GM03348 (cell line): ENCODE measurements at places on chromosomes 2 and 18.

DNA sequence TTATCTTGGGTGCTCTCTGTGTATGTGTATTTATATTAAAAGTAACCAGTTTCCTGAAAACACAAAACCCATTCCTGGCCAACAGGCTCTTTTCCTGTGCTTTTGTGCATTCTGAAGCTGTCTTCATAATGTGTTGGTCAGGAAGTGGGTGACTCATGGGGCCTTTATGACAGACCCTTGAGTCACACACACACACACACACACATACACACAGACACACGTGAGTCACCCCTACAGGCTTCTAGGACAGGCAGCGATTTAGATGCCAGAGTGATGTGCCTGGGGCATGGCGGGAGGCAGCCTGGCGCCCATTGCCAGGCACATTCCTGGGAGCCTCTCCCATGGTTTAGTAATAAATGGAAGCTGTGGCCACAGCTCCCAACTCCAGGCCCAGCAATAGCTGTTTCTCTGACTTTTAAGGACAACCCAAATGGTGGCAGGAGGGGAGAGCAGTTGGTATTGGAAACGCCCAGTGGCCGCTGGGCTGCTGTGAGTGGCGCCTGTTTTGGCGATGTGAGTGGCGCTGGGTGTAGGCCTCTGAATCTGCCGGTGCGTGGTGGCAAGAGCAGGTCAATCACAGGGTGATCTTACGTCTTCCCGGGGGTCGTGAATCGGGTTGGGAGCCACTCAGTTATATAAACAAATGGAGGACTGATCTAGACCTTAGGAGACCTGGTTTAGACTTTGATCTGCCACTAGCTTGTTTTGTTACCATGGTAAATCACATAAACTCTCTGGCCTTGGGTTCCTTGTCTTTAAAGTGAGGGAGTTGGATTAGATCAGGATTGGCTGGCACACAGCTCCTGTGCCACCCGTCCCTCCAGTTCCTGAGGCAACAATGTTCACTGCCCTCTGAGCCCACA lies 150.7 kb upstream of the DLX2 start:
- DNase-seq: peak; percentile 93

DNA sequence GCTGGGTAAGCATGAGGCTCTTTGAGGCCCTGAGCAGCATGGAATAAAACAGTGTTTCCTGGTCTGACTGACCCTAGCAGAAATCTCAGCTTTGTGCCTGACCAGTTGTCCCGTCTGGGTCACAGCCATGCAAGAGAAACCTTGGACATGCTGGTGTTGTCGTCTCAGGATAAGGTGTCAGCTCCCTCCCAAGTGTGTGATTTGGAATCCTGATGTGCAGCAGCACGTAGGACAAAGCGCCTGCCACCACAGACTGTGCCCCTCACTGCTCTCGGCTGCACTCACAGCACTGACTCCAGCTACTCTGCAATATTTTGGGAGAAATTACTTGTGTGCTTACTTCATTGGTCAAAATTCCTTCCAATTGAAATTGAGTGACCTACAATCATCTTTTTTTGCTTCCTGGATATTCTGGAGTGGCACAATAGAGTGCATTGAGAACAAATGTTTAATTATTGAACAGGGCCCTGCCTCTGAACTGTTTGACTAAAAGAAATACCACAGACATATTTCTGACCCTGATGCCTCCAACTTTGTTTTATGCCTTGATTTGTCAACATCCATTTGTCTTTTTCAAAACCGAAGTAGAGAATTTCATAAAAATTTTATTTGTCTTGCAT lies 352.4 kb downstream of the SOCS6 start:
- no peak for DNase-seq

DNA sequence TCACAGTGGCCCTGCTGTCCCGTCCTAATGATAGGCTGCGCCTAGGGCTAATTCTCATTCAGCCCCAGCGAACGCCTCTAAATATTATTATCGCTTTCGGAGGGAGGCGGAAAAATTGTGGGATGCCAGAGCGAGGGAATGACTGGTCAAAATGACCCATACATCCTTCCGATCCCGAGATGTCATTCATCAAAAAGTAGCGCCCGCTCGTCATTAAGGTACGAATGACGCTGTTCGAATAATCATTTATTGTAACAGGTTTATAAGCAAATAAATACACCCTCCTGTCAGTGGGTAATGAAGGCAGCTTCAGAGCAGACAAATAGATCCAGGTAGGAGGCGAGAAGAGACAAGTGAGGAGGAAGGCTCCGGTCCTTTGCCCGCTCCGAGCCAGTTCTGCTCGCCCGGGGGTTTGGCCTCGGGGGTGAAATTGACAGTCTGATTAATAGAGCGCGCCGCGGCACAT lies at the start of gene EVX2:
Gene EVX2 (minus strand): TSS at position 167 of the 466 bp plus-strand sequence. CDS start 186 bp downstream, outside the sequence.
- no peak for DNase-seq

GRCh38 chr2:215845839-215846586 lies 167.3 kb downstream of the MREG start:
- DNase-seq: no peak

- DNase-seq: peak; percentile 29
Measured at GRCh38 chr2:37742286-37742685, 70.8 kb upstream of the CDC42EP3 start.

DNA sequence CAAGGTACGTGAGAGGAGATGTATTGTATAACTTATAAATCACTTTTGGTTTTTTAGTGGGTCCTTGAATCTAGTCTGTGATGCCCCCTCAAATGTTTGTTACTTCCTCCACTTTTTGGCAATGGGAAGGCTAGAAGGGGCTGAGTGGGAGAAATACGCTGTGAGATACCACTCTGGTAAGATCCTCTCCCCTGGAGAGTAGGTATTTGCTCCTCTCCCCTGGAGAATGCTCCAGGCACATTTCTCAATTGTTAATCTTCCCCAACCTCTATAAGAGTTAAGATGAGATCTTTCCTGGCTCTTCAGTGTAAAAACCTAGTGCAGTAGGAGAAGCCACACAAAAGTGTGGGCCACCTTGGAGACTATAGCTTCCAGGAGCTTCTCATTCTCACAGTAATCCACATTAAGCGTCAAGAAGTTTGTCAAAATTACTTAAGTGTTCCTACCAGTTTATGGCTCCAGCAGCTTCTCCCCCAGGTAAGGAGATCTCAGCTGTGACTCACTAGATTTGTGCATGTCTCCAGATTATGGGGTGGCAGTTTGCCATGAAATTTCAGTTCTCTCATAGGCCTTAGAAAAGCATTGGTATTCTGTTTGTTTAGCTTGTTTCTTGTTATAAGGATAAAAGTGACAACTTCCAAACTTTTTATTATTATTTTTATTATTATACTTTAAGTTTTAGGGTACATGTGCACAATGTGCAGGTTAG lies 182.6 kb downstream of the FSIP2 start:
- DNase-seq: no peak

DNA sequence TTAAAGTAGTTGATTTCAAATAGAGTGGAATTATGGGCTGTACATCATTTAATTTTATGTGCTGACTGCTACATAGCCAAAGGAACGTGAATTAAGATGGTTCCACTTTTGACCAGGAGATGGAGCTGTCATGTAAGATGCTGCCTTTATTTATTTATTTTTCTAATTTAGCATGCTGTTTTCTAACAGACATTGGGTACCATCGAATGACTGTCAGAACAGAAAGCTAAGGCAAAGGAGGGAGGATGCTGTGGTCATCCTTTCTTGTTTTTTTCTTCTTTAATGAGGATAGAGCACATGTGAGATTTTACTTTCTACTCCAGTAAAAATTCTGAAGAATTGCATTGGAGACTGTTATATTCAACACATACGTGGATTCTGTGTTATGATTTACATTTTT lies at the start of gene SCN2A:
Gene SCN2A (plus strand): TSS at position 185 of the 400 bp plus-strand sequence. CDS start 56,410 bp downstream, outside the sequence.
- DNase-seq: peak; percentile 10

GRCh38 chr2:51516667-51517066 lies 484.7 kb upstream of the NRXN1 start:
- DNase-seq: no peak

DNA sequence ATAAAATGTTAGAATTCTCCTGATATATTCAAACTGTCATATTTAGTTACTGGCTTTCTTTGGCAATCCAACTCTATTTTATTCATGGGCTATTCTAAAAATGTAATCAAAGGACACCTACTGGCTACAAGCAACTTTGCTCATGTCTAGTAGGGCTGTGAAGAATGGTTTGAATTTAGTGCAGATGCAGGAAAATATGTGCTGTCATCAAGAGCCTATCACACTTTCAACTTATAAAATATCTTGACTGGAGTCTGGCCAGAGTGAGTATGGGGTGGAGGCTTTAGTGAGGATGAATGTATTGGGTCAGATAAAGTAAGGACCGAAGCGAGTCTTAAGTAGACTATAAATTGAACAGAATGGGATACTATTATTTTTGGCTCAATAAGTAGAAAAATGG lies 343.4 kb upstream of the SPRED2 start:
- no peak for DNase-seq

DNA sequence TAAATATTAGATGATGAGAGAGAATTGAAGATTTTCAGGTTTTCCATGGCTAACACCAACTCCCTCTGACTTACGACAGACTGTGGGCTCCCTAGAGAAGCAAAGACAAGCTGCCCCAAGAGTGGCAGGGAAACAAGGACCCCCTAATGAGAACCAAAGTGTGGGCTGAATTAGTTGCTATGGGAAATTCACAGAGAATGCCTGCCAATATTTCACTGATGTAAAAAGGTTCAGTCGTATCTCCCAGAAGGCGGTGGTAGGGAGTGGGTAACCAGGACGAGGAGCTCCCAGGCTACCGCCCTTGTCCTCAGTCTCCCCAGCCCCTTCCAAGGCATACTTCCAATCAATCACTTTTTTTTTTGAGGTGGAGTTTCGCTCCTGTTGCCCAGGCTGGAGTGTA lies 113.6 kb downstream of the LAMA1 start:
- DNase-seq: no peak

DNA sequence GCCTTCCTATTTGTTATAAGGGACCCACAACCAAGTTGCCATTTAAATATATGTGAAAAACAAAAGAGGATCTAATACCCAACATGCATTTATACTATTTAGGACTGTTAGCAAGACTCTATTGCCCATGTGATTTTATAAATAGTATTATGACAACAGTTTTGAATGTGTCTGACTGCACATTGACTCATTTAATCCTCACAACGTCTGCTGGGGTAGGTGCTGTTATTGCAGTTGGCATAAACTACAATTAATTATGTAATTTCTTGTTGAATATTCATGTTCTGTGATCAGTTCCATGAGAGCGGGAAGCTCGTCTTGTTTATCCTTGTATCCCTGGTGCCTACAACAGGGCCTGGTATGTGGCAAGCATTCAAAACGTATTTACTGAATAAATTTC lies 53.7 kb downstream of the SH2D6 start:
- no peak for DNase-seq

DNA sequence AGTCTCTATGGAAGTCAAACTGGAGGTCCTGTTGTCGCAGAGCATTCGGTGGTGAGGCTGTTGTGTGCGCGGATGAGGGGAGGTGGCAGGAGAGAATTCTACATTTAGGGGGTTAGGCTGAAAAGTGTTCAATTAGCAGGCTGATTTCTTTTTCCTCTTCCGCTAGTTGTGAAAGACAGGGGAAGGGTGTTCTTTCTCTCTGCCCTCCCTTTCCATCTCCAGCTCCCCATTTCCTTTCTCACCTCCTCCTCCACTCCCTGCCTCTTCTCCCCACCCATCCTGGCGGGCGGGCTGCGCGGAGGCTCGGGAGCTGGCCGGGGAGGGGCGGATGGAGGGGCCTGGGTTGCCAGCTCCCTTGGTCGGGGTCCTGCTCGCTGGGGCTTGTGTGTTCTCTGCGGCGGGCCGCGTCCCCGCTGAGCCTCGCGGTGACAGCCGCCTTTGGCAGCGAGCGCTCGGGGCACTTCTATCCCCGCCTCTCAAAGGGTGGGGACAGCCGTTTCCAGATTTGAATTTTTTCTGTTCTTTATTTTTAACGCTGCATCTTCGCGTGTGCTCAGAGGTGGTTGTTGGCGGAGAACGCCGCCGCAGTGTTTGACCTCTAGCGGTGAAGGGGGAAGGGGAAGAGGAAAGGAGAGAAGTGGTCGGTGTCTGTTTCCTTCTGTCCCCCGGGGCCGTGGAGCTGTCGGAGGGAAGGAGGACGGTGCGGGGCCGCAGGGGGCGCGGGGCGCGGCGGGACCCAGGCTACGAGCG lies 3.6 kb downstream of the SOX11 start:
- peak; percentile 8 for DNase-seq

GRCh38 chr2:179129574-179130238 lies 79.8 kb upstream of the CCDC141 start:
- DNase-seq: peak; percentile 36

- no peak for DNase-seq
Measured at GRCh38 chr2:68367953-68368653, 3.0 kb downstream of the PLEK start.

- no peak for DNase-seq
Measured at GRCh38 chr2:195413422-195413821, 243.6 kb upstream of the SLC39A10 start.

- no peak for DNase-seq
Measured at GRCh38 chr2:53519918-53520841, 247.4 kb upstream of the CHAC2 start.

- no peak for DNase-seq
Measured at GRCh38 chr2:129813404-129813803, 166.1 kb upstream of the RAB6C start.

DNA sequence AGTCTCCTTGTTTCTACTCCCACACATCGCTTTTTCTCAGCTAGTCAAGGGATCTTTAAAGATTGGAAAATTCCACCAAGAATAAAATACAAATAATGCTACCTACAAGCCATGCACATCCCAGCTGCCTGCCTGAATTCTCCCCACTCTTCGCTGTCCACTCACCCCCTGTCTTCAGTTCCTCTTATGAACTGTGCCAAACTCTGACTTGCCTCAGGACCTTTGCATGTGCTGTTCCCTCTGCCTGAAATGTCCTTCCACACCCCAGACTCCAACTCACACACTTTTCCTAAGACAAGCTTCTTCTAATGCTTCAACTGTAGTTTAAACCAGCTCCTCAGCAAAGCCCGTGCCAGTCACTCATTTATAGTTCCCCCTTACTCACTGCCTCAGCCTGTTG lies 260.0 kb downstream of the NAPG start:
- no peak for DNase-seq

DNA sequence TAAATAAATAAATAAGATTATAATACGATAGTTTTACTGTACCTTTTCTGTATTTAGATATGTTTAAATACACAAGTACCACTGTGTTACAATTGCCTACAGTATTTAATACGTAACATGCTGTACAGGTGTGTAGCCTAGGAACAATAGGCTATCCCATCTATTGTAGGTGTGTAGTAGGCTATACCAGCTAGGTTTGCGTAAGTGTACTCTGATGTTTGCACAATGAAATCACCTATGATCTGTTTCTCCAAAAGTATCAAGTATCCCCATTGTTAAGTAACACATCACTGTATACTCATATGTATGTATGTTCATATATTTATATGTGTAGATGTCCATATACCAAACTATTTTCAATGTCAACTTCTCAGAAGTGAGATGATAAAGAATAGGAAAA lies 118.2 kb upstream of the RND3 start:
- DNase-seq: no peak

DNA sequence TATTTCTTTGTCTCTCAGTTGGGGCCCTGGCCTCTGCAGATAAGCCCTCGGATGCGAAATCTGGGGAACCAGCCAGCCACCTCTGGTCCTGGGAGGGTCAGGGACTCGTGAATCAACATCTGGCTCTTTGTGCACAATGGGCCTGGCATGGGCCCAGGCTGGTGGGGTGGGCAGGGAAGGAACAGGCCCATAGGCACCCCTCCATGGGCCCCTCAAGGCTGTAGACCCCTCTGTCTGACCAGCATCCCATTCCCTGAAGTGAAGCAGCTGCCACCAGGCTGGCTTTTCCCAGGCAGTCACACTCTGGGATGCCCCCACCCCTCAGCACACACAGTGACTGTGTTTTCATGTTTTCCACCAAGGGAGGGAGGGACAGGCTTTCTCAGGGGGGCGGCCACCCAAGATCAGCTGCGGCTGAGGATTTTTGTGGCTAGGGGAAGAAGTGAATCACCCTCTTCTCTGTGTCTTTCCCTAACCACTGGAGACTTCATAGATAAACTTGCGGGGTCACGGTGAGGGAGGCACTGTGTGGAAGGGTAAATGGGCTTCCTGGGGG lies 166.0 kb downstream of the AGAP1 start:
- peak; percentile 90 for DNase-seq
